ENCODE measurements at places on chromosomes 2 and 18.

GRCh38 chr18:71809711-71810110 is 734.4 kb downstream of the CBLN2 start:
- no peak for DNase-seq

DNA sequence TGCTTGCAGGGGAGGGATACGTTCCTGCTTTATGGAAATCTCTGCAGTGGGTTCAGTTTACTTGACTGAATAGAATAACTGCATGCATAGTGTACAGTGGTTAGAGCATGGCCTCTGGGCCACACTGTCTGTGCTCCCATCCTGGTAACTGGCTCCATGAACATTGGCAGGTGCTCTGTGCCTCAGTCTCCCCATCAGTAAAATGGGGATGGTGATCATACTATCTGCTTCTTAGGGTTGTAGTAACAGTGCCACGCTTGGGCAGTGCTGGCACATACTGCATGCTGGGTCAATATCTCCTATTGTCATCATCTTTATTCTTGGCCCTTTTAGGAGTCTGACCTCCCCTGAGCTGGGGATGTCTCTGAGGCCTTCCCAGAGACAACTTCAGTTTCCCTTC is 117.3 kb downstream of the CTIF start:
- DNase-seq = no peak

GRCh38 chr2:239273280-239274234 is 127.3 kb downstream of the HDAC4 start:
- no peak for DNase-seq

- DNase-seq = no peak
These were observed 98.9 kb upstream of the CYP1B1 start for GRCh38 chr2:38174646-38175423.

- no peak for DNase-seq
These were observed 264.0 kb upstream of the SMIM21 start for GRCh38 chr18:75691483-75691882.

Measured in COLO829 (cell line).